ENCODE measurements at places on chromosomes 1 and 21. TPM values are rescaled to one million over a fixed set of nuclear protein-coding genes. Genes with fewer than 3 reads are reported as not detected.

DNA sequence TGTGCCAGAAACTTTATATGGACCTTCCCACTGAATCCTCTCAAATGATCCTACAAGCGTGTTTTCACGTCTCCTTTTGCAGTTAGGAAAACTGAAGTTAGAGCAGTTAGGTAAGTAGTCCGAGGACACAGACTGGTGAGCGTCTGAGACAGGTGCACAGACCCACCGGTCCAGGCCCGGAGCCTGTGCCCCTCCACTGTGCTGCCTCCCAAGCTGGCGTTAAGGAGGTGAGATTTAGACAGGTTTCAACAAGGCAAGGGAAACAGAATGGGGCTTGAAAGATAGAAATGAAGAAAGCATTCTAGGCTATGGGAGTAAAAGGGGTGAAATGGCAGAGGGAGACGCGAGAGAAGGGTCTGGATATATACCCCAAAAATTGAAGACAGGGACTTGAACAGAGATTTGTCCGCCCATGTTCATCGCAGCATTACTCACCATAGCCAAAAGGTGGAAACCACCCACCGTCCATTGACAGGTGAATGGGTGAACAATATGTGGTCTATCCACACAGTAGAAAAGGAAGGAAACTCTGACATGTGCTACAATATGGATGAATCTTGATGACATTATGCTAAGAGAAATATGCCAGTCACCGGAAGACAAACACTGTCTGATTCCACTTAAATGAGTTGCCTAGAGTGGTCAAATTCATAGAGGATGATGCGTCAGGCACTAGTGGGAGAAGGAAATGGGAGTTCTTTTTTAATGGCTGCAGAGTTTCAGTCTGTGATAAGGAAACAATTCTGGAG lies 15.7 kb upstream of the PKP1 start:
- DNase-seq, result no peak

- DNase-seq, result no peak
Measured at GRCh38 chr1:156100205-156100995, 14.1 kb upstream of the LMNA start.

GRCh38 chr1:35603468-35603867 lies 30.4 kb downstream of the TFAP2E start:
- DNase-seq, result no peak

DNA sequence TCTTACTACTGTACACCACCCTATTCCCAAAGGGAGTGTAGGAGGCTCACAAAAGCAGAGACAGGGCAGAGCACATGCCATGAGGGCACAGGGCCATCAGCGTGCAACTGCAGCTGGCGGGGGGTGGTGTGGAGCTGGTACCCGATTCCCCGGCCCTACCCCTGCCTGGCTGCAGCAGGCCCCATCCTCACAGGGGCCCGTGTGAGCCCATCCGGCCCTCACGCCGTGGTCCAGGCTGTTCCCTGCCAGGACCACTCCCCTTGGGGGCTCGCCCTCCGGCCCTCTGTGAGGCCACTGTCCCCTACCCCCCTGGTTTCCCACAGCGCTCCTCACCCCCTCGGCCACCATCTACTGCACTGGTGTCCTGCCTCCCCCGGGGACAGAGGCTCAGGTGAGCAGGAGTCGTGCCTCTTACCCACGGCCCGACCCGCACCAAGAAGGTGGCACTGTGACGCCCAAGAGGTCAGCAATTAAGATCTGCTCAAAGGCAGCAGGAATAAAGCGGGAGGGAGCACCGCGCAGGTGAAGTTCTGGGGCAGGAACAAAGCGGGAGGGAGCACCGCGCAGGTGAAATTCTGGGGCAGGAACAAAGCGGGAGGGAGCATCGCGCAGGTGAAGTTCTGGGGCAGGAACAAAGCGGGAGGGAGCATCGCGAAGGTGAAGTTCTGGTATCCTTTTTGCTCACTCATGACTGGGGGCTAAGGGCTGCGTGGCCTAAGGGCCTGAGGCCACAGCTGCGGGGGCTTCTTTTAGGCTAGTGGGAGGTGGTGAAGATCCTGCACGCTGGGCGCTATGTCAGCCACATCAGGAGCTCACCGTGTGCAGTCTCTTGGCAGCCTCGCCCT lies 3.9 kb downstream of the POFUT2 start:
- no peak for DNase-seq

- DNase-seq, result no peak
Measured at GRCh38 chr1:58986996-58987767, 203.3 kb upstream of the JUN start.

DNA sequence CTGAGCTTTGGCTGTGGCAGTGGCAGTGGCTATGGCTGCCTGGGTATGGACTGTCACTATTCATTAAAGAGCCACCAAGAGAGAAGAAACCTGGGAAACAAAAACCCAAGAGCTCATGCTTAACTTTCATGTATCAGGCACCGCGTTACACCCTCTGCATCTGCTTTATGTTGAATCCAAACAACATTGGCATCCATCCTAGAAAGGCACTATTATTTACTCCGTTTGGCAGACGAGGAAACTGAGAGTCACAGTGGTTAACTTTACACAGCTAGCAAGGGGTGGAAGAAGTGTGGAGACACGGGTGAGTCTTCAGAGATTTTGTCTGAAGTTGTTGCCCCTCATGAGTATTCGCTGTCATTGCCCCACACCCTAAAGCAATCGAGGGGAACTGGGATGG lies 63.8 kb downstream of the PLXNA2 start:
- no peak for DNase-seq

The PRKAA2 gene
- 62.4 TPM for total RNA-seq
